ENCODE measurements at places on chromosomes 5 and 9. TPM values are rescaled to one million over a fixed set of nuclear protein-coding genes. Genes with fewer than 3 reads are reported as not detected.

- DNase-seq: no peak
These were observed 61.5 kb downstream of the SV2C start for GRCh38 chr5:76144513-76145274.

- no peak for DNase-seq
These were observed 47.9 kb upstream of the MYO10 start for GRCh38 chr5:16983972-16984371.

GRCh38 chr5:6582507-6583048, 50.3 kb downstream of the NSUN2 start:
- no peak for DNase-seq

DNA sequence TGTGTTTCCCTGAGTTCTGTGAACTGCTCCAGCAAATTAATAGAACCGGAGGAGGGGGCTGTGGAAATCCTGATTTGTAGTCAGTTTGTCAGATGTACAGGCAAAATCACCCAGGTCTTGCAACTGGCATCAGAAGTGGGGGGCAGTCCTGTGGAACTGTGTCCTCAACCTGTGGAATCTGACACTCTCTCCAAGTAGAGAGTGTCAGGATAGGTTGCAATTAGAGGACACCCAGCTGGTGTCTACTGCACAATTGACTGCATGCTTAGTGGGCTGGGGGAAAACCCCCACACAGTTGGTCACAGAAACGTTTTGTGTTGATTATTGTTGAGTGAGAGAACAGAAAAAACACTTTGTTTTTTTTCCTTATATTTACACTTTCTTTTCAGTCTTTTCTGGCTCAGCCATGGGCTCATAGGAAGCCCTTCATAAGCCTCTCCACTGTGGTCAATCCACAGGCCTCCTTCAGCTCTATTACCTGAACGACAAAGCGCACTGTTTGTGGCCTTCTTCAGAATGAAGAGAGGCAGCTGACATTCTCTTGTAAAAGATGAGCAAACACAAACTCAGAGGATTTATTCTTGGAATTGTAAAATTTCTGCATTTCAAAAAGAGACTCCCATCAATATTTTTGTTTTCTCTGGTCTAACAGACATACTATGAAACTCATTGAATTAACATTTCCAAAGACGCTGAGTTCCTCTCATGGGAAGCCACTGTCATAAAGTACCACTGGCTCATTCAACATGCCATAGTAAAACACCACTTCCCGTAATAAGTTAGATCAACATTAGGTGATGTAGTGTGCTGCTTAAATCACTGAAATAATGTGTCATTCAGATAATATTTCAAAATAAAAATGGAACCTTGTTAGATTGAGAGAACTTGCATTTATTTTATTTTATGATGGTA, 348.9 kb upstream of the RFX3 start:
- DNase-seq: no peak

GRCh38 chr9:82726424-82727276, 336.3 kb downstream of the RASEF start:
- no peak for DNase-seq

GRCh38 chr5:68845131-68845530, 248.7 kb upstream of the SLC30A5 start:
- DNase-seq: no peak

DNA sequence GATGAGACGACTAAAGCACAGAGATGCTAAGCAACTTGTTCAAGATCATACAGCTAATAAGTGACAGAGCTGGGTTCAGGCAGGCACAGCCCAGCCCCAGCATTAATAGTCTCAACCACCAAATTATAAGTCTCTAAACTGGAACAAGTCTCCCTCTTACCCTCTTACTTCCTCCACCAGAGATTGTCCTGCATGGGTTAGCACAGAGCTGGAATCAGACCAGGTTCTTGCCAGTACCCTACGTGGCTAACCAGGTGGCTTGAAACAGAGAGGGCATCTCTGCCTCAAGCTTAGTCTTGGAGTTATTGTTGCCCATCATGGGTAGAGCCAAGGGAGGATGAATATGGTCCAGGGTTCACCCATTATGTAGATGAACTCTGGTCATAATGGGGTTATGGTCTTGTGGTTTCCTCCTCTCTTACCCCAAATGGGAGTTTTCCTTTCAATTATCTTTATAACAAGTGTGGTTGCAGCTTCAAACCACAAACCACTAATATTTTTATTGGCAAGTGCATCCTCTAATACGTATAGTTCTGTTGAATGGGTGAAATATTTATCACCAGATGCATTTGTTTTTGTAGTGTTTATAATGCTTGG, 8.3 kb upstream of the XPA start:
- no peak for DNase-seq

DNA sequence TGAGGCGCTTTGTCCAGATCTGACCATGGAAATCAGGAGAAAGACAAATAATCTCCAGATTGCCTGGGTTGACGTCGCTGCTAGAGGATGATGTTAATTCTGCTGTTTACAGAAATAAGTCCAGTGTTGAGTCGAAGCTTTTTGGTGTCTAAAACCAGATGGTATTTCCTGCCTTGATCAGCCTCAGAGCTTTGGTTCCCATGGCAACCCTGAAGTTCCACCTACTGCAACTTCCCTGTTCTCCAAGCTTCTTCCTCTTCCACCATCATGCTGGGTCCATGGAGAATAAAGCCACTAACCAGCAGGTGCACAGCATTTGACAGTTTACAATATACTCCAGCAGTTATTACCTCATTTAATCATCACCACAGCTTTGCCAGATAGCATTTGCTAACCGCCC, 18.0 kb upstream of the GABBR2 start:
- DNase-seq: no peak

DNA sequence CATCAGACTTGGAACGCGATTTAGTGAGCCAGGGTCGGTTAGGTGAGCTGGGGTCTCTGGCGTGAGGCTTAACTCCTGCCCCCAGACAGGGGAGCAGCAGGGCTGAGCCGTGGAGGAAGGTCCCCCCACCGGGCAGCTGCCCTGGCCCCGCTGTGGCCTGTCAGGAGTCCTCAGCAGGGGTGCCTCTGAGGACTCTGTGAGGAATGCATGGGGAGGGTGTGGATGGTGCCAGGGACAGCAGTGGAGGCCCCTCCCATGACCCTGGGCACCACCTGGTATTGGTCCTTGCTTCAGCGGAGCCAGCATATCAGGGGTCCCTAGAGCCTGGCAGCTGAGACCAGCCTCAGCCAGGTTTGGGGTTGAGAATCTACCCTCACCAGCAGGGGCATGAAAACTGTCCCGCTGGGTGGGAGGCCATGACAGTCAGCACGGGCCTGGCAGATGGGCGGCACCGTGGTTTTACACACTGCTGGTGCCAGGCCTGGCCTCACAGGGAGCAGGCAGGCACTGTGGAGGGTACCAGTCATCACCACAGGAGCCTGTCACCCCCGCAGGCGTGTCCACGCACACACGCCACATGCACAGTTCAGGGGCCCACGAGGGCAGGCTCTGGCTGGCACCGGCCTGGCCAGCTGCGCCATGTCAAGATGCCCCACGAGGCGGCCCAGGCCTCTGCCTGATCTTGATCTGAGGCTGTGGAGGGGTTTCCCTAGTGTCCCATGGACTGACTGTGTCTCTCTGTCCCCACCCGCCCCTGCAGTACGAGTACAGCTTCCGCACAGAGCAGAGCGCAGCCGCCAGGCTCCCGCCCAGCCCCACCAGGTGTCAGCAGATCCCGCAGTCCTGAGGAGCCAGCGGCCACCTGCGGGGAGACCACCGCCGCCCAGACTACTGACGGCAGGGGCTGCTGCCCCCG, 111.1 kb upstream of the LMX1B start:
- no peak for DNase-seq

DNA sequence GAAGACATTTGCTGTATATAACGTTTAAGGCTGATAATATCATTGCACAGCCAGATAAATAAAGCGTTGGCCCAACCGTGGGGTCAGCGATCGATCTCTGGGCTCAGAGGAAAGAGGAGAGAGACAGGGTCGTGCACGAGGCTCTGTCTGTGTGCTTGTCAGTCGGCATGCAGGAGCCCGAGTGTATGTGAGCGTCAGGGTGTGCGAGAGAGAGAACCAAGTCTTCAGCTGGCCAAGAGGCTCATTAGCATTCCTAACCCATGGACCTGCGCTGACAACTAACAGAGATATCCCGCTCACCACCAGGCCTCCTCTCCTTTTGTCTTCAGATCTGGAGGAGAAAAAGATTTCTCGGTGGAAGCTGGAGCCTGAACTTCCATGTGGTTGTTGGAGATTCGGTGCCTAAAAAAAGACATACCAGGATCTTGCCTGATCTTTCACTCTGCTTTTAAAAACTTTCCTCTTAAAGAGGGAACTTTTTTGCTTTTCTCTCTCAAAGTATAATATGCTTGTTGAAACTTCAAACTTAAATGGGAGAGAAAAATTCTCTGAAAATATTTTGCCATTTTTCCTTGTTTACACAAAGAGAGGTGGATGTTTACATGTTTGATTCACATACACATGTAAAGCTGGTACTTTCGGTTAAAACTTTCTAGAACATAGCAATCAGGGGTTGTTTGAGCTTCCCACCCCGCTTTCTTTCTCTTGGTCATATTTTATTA, 16.5 kb downstream of the NR2F1 start:
- DNase-seq: no peak

DNA sequence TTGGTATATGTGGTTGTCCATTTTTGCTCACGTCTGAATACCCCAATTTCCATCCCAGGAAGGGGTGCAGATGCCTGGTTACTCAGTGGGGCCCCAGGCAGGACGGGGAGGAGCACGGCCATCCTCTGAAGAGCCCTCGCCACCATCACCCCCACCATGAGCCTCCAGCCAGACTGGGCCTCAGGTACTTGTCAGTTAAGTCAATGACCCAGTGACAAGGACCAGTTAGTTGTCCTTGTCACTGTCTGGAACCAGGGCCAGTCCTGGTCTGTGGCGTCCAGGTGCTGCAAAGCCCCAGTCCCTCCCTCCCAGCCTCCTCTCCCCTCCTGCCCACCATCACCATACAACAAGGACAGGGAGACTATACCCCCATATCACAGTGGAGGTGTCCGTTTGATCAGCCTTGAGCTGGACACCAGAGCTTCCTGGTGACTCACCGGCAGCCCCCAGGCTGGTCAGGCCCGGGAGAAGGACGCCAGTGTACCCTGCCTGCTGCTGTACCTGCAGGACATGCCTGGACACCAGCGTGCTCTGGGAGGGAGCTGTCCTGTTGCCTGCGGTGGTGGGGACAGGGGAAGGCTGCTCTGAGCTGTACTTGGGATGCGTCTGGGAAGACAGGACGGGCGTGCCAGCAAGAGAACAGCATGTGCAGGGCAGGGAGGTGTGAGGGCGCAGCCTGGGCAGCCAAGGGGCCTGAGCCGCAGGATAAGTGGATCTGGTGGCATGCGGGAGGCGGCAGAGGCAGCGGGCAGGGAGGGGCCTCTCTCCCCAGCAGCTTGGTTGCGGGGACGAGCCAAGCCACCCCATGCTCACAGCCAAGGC, 32.6 kb upstream of the TTLL11 start:
- no peak for DNase-seq

GRCh38 chr5:10689391-10690081, 71.5 kb downstream of the DAP start:
- DNase-seq: no peak

GRCh38 chr5:149333711-149334443, 11.4 kb upstream of the GRPEL2 start:
- no peak for DNase-seq

- no peak for DNase-seq
These were observed 345.1 kb downstream of the SPATA31D1 start for GRCh38 chr9:82333671-82334070.

GRCh38 chr9:132249123-132249522, 87.3 kb downstream of the NTNG2 start:
- DNase-seq: no peak

- no peak for DNase-seq
These were observed 6.1 kb upstream of the TMEM252 start for GRCh38 chr9:68546596-68547390.

DNA sequence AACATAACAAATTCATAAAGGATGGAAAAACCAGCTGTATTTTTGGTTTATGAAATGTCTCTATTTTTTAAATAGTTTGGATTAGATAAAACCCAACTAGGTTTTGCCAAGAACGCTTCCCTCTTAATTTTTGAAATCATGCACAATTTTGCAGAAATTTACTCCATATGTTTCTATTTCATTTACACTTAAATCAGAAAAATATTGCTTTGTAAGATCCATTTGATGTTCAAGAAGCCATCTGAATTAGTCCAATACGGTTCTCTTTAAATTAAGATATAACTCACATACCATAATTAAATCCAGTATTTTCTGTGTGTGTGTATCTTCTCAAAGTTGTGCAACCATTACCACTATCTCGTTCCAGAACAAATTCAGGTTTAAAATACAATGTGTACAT, 78.6 kb upstream of the FBXL7 start:
- no peak for DNase-seq

GRCh38 chr9:91037511-91038482, 236.2 kb downstream of the SYK start:
- DNase-seq: no peak

DNA sequence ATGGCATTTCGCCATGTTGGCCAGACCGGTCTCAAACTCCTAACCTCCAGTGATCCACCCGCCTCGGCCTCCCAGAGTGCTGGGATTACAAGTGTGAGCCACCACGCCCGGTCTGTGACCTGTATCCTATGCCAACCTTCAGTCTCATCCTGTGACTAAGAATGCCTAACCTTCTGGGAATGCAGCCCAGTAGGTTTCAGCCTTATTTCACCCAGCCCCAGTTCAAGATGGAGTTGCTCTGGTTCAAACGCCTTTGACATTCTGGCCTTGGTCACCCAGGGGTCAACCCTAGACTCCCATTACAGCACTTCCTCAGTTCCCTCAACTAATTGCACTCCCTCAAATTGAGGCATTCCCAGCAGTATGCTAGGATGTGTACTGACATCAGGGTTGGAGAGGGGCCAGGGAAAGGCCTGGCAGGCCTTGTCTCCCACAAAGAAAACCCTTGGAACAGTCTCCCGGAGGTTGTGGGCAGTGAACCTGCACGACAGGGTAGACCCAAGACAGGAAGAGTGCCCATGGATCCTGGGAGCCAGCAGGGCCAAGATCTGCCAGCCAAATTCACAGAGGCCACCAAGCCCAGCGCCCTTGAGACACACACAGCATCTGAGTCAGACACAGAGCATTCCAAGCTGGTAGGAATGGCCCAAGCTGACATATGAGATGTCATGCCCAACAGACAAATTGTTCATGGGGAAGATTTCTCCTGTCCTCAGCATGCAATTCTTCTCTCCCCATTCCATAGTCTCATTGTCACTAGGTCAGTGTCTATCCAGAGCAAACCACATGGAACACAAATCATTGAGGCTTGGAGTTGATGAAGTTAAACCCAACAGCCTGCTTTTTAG, 24.9 kb upstream of the SMU1 start:
- no peak for DNase-seq

RAD23B gene
- polyA plus RNA-seq: 119 TPM

FGFR4 gene
- 226 TPM for polyA plus RNA-seq

MAP1B gene
- polyA plus RNA-seq: 20.1 TPM

SLC22A4 gene
- 3.8 TPM for polyA plus RNA-seq

LVRN gene
- 1.4 TPM for polyA plus RNA-seq

GDF9 gene
- 0.91 TPM for polyA plus RNA-seq

IFNB1 gene
- not detected for polyA plus RNA-seq

SLC4A9 gene
- polyA plus RNA-seq: 0.25 TPM

SPATA31E1 gene
- polyA plus RNA-seq: not detected

MEIKIN gene
- not detected for polyA plus RNA-seq

MAMDC2 gene
- 7.9 TPM for polyA plus RNA-seq
